ENCODE measurements at places on chromosomes 1 and 21.

GRCh38 chr1:56584910-56585528 is 5.7 kb upstream of the PLPP3 start:
- DNase-seq, result peak; percentile 43

GRCh38 chr1:9823693-9823942 is 147 bp downstream of the CLSTN1 start:
- no peak for DNase-seq

DNA sequence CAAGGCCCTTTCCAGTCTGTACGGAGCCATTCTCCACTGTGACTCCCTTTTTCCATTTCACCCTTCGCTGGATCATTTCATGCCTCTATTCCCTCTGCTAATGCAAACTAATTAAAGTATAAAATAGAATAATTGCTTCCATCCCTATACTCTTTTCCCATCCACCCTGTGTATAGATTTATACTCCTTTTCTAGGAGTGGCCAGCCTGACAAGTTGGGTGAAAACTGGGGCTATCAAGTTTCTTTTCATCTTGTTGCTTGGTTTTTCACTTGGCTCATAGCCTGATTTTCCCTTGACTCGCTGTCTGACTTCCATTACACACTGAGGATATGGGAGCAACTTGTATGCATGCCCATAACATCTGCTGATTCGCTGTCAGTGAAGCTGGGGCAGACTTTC is 107.0 kb downstream of the PLXNA2 start:
- no peak for DNase-seq

- no peak for DNase-seq
Observed at GRCh38 chr21:41108668-41109585, 59.0 kb upstream of the BACE2 start.

GRCh38 chr21:29298348-29299045 is at the start of gene BACH1:
Gene BACH1 (plus strand): TSS chr21:29298922. CDS start chr21:29321281, 22,359 bp downstream.
- DNase-seq, result peak; percentile 97

DNA sequence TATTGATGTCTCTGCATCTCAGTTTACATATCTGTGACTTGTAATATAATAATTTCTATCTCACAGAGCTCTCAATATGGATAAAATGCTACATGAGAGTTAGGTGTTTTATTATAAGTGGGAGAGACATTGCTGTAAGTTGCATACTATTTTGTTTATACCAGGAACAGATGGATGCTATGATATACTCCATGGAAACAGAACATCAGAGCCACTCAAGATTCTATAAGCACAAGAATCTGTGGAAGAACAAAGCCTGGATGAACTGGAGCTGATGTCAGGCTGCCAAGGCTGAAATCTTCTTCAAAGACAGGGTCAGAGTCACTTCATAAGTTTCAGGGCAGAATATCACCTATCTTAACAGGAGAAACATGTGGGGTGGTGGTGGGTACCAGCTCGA is 30.2 kb downstream of the DUSP10 start:
- no peak for DNase-seq

DNA sequence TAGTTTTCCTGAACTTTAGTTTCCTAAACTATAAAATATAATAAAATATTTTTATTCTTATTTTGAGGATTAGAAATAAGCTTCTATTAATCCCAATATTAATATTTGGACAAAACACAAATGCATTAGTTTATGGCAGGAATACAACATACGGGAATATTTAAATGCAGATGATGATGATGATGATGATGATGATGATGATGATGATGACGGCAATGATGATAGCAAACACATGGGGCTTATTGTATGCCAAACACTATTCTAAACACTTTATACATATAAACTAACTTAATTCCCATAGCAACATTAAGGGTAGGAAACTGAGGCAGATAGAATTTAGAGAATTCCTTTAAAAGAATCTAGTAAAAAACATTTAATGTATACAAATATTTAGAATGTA is 541.5 kb upstream of the BEND5 start:
- no peak for DNase-seq

- DNase-seq, result no peak
Observed at GRCh38 chr21:34734696-34735095, 65.9 kb downstream of the CLIC6 start.

- no peak for DNase-seq
Observed at GRCh38 chr1:18770799-18771198, 88.7 kb downstream of the TAS1R2 start.

DNA sequence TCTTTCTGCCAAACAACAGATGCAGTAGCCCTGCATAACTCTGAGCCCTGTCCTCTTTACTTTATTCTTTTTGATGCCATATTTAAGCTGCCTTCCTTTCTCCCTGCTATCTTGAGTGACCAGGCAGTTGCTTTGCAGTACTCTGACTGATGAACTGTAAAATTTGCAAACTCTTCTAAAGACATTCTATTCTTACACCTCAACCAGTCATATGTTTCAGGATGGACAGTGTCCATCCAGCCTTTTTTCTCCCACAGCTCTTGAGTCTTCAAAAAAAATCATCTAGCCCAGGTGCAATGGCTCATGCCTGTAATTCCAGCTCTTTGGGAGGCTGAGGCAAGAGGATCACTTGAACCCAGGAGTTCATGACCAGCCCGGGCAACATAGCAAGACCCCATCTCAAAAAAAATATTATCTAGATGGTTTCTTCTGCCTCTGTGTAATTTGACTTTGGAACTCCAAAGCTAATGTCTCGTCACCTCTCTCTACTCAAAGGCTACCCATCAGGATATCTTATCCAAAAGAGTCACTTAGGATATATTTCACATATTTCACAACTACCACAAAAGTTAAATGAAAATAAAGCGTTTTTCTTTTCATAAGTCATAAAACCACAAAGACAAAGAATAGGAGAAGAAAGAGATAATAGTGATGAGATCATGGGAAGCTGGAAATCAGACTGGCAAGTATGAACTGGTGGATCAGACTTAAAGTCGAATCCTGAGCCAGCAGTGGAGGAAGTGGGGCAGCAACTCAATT is 54.6 kb upstream of the IPO9 start:
- DNase-seq, result no peak

DNA sequence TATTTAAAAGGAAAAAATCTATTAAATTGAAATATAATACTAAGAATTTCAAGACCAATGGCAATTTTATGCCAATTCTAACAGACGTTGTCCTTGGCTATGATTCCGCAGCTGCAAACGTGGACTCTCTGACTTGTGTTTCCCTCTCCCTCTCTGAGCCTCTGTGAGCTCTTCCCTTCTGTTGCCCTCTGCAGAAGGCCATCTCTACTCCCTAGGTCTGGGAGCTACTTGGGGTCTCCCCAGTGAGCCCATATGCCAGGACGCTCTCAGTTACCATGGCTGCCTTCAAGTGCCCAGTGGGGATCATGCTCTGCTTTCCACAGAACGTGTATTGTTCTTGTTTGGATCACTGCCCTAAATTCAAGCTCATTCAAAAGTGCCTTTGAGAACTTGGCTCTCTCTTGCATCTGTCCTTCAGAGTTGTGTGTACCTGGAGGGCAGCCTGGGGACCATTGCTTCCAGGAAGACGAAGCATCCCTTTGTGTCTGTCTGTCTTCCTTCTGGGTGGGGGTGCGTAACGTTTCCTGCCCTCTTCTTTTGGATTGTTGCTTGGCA is 97.5 kb upstream of the TSPAN2 start:
- DNase-seq, result no peak

DNA sequence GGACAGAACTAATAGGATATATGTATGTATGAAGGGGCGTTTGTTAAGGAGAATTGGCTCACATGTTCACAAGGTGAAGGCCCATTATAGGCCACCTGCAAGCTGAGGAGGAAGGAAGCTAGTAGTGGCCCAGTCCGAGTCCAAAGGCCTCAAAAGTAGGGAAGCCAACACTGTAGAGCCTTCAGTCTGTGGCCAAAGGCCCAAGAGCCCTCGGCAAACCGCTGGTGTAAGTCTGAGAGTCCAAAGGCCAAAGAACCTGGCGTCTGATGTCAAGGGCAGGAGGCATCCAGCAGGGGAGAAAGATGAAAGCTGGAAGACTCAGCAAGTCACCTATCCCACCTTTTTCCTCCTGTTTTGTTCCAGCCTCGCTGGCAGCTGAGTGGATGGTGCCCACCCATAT is 24.5 kb downstream of the BACH1 start:
- DNase-seq, result no peak

GRCh38 chr1:117169871-117170596 is 40.7 kb downstream of the VTCN1 start:
- DNase-seq, result peak; percentile 31

- no peak for DNase-seq
Observed at GRCh38 chr1:3265835-3266805, 188.3 kb upstream of the ARHGEF16 start.

DNA sequence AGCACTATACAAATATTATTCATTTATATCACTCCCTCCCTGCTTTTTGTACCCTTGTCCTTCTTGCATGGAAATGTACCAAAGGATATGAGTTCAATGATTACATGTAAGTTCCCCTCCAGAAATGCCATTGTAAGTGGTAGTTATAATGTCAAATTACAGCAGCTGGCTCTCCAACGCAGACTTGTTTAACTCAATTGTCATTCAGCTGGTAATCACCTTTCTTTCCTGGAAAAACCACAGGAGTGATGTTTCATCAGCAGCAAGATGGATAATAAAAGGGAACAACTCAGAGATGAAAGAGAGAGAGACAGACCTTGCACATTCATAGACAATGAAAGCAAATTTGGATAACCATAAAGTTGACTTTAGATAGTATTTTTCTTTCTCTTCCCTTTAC is 578.6 kb upstream of the PBX1 start:
- DNase-seq, result no peak

DNA sequence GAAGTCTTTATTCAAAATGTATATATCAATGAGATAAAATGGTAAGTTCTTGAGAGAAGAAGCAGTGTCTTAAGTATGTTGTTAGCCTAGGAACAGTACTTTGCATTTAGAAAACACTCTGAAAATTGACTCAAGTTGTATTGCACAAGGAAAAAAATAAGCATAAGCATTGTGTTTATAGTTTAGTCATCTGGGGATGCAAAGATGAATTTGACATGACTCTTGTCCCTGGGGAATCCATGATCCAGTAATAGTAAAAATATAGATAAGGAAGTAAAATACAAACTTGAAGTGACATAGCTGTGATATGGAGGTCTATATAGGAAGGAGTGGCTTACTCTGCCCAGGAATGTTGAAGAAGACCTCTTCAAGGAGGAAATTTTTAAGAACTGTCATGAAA is 185.0 kb upstream of the PTBP2 start:
- no peak for DNase-seq

- DNase-seq, result no peak
Observed at GRCh38 chr1:82086739-82087138, 286.0 kb downstream of the ADGRL2 start.

GRCh38 chr1:153375511-153375910 is at the start of gene S100A12:
Gene S100A12 (minus strand): TSS chr1:153375621. CDS start chr1:153374592, 1,029 bp downstream.
- no peak for DNase-seq

- DNase-seq, result no peak
Observed at GRCh38 chr21:36021251-36021837, 39.0 kb downstream of the SETD4 start.

GRCh38 chr1:27136998-27137542 is 17.9 kb downstream of the SLC9A1 start:
- no peak for DNase-seq

GRCh38 chr1:174077749-174078490 is 55.8 kb upstream of the RC3H1 start:
- DNase-seq, result no peak

DNA sequence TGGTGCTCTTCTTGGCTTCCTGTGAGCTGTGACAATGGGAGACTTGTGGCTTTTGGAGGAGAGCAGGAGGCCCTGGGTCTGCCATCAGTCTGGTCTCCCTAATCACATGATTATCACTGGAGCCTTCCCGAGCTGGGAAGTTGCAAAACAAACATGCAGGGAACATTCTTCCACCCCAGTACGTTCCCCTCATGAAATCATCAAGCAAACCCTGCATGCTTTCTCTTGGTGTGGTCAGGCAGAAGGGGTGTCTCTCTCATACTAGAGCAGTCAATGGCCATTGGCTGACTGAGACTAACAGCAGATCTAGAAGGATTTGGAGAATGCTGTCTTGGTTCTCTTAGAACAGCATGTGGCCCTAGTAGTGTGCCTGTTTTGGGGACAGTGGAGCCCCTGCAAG is 111.2 kb downstream of the LIPI start:
- no peak for DNase-seq

GRCh38 chr1:59692591-59692990 is 122.2 kb upstream of the HOOK1 start:
- DNase-seq, result no peak

DNA sequence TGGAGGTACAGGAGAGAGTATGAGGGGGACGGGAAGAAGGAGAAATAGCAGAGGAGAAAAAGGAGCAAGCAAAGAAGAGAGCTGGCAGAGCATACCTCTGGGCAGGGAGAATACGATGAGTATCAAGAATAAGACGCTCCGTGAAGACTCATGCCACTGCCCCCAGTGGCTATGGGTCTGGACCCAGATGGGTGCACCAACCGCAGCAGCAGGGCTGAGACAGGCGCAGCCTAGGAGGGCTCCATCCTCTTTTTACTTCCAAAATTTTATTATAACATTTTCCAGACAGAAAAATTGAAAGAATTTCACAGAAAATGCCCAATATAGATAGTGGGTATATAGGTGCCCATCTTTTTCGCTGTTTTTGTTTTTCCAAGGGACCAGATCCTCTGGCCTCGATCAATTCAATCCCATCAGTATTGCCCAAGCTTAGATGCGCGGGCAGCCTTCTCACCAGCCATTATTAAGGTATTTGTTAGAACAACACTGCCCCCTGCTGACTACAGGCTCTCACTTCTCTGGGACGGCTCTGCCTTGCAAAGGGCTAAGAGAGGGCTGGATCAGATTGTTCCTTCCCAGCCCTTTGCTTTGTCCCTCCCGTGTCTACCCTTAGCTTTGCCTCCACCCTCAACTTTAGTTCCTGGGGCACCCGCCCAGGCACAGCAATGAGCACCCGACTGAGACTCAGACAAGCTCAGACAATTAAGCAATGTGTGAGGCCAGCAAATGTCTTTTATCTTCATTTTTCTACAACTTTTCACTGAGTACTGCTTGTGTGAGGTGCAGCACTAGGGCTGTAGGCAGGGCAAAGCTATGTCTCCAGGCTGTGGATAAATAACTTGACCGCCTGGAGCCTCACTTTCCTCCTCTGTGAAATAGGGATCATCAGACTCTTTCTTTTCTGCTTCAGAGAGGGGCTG is 17.5 kb upstream of the CAMK1G start:
- peak; percentile 79 for DNase-seq

DNA sequence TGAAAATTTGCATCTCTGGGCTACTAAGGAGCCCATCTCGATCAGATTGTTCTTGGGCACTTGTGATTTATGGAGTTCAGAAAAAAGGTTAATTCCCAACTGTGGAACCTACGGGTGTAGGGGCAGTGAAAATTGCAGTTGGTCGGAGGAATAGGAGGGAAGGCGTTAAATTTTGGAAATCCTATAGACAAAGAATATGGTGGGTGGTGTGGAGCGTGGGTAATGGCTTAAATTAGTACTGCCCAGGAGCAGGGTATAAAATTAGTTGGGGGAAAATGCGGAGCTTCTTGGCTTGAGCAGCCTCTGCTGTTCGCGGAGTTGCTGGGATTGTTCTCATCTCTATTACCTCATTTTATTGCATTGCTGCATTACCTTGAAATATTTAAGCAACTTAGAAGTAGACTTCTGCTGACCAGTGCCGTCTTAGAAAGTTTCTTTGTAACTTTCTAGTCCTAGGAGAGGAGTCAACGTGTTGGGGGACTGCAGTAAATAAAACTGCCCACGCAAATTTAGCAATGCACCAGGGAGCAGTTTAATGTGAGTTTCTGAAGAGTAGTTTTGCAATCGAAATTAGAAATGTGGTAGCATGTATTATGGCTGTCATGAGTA is 514 bp downstream of the S1PR1 start:
- no peak for DNase-seq

- DNase-seq, result no peak
Observed at GRCh38 chr1:72186733-72187307, 95.5 kb downstream of the NEGR1 start.

- peak; percentile 15 for DNase-seq
Observed at GRCh38 chr21:16070207-16070651, 340.4 kb downstream of the USP25 start.

- no peak for DNase-seq
Observed at GRCh38 chr1:203544485-203544884, 50.5 kb downstream of the OPTC start.
